Dermis blood vessel endothelial cell (primary cell): ENCODE measurements at places on chromosomes 4 and X. TPM values are rescaled to one million over a fixed set of nuclear protein-coding genes. Genes with fewer than 3 reads are reported as not detected.

Gene TLR10
- total RNA-seq: not detected in 2 replicates

Gene APOOL
- 9.7 and 13.2 TPM in 2 replicates for total RNA-seq

Gene YIPF7
- not detected in 2 replicates for total RNA-seq

Gene FAM47E
- 0.14 and 0.17 TPM in 2 replicates for total RNA-seq

Gene IL13RA2
- total RNA-seq: 0.23 and 0.34 TPM in 2 replicates

Gene MAGEA4
- not detected in 2 replicates for total RNA-seq

Gene ZMAT1
- total RNA-seq: 1.3 and 2.4 TPM in 2 replicates

Gene SCD5
- 55.6 and 60.1 TPM in 2 replicates for total RNA-seq

Gene FDCSP
- not detected in 2 replicates for total RNA-seq

Gene HTN1
- total RNA-seq: not detected in 2 replicates

Gene ALB
- total RNA-seq: 0.19 TPM in 1 of 2 replicates, not detected in the other

Gene CSAG3
- total RNA-seq: not detected in 2 replicates

Gene LEF1
- 0.68 and 0.84 TPM in 2 replicates for total RNA-seq

Gene GNRHR
- not detected in 2 replicates for total RNA-seq

Gene TBX22
- total RNA-seq: not detected in 2 replicates

Gene JAKMIP1
- total RNA-seq: not detected in 2 replicates

Gene PDCL2
- total RNA-seq: not detected in 2 replicates

Gene FAM184B
- total RNA-seq: not detected in 2 replicates

Gene TMSB15B
- total RNA-seq: 2.8 and 6.5 TPM in 2 replicates

Gene ZNF141
- 12.7 and 14.8 TPM in 2 replicates for total RNA-seq

Gene FATE1
- total RNA-seq: not detected in 2 replicates

Gene DIPK2B
- 88.8 and 128 TPM in 2 replicates for total RNA-seq

Gene CAPN6
- not detected in 2 replicates for total RNA-seq

Gene UGT2B15
- not detected in 2 replicates for total RNA-seq

Gene P2RY10
- total RNA-seq: not detected in 2 replicates

Gene DCAF12L2
- total RNA-seq: under 0.01 and 0.05 TPM in 2 replicates

Gene SERTM2
- total RNA-seq: not detected in 2 replicates

Gene EGF
- under 0.01 and 1.0 TPM in 2 replicates for total RNA-seq

Gene LRAT
- total RNA-seq: not detected in 2 replicates

Gene TMSB15C
- total RNA-seq: 2.3 and 4.3 TPM in 2 replicates

Gene SCML1
- 6.3 and 10.5 TPM in 2 replicates for total RNA-seq

Gene RPL34
- 572 and 777 TPM in 2 replicates for total RNA-seq

Gene OFD1
- total RNA-seq: 9.4 and 10.2 TPM in 2 replicates
